ENCODE measurements at places on chromosomes 13 and 19.

DNA sequence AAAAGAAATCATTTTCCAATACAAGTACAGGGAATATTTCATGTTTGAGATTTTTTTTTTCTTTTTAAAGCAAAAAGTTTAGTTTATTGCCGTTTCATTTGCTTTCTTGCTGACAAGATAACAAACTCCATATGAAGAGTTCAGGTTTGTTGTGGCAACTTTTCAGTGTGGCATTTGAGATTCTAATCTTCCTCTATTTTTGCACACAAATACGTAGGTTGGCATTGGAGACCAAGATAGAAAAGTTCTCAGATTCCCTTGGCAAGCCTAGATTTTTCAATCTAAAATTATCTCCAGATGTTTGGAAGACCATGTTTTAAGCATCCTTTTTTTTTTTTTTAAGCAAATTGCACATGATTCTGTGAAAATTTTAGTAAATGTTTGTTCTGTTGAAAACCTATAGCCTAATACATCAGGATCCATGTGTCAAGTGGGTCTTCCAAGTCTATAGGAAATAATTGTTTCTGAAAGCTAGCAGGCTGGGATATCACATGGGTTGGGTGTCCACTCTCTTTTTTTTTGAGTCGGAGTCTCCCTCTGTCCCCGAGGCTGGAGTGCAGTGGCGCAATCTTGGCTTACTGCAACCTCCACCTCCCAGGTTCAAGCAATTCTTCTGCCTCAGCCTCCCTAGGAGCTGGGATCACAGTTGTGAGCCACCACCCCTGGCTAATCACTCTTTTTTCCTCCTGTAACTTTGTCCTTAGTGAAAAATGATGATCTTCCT lies 2.6 kb downstream of the GARRE1 start:
- no peak for DNase-seq

DNA sequence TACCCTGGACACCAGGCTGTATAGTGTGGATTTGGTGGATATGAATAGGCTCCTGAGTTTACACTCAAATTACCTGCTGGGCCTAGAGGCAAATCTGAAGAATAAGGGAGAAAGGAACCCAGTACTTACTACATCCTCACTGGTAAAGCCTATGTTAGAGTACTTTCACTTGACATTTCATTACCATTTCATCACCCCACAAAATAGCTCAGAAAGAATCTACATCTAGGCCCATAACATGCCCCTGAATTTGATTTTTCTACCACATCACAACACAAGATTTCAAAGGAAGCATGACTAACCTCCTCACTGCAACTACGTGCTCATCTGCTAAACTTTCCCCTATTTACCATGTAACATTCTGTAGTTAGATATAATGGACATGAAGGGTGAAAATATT lies 43.3 kb downstream of the VWA8 start:
- peak; percentile 5 for DNase-seq

DNA sequence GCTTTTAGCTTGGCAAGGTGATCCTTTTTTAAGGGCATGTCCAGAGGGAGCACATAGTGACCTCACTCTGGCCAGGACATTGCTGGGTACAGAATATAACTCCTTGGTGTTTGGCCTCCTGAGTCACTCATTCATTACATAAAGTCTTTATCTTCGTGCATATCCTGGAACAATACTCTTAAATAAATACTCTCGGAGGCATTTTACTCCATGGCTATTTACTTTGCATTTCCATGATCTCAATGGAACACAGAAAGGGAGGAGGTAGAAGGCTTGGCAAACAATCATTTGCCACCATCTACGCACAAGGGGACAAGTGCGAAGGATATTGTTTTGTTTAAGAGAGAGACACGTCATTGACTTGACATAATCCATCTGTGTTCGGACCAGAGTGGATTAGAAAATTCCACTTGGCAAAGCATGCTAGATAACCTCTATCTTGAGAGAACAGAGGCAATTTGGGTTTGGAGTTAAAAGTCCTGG lies 210.0 kb downstream of the IRS2 start:
- no peak for DNase-seq

GRCh38 chr13:57996717-57997116 lies 365.2 kb downstream of the PCDH17 start:
- DNase-seq: no peak

- no peak for DNase-seq
Measured at GRCh38 chr19:58060231-58060630, 1.1 kb downstream of the ZNF135 start.

GRCh38 chr13:20461860-20462532 lies 63.7 kb downstream of the CRYL1 start:
- no peak for DNase-seq

DNA sequence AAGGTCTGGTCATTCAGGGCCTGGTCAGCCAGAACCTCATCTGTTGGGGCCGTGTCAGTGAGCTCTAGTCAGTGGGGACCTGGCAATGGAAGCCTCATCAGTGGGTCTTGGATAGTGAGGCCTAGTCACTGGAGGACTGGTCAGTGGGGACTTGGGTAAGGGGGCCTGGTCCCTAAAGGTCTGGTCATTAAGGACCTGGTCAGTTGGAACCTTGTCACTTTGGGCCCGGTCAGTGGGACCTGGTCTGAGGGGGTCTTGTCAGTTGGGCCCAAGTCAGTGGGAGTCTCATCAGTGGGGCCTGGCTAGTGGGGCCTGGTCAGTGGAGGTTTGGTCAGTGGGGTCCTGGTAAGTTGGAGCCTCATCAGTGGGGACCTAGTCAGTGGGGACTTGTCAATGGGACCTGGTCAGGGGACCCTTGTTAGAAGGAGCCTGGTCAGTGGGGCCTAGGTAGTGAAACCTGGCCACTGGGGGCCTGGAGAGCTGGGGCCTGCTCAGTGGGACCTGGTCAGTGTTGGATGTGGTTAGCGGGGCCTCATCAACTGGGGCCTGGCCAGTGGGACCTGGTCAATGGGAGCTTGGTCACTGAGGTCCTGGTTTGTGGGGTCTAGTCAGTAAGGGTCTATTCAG lies 43.7 kb upstream of the TPM4 start:
- DNase-seq: no peak

GRCh38 chr19:9709305-9709704 lies 34.4 kb upstream of the ZNF562 start:
- DNase-seq: peak; percentile 2

GRCh38 chr13:32468502-32469142 lies 40.7 kb upstream of the N4BP2L1 start:
- DNase-seq: no peak

GRCh38 chr19:56507446-56508289 lies at the start of gene ZNF471:
TSS of gene ZNF471 (plus strand) at chr19:56507855. CDS start at chr19:56511572, 3,717 bp downstream.
- DNase-seq: peak; percentile 86

- DNase-seq: peak; percentile 51
Measured at GRCh38 chr19:48815870-48816501, 5.2 kb upstream of the BCAT2 start.

GRCh38 chr13:48220981-48221685 lies 11.9 kb upstream of the ITM2B start:
- DNase-seq: peak; percentile 46

GRCh38 chr13:93249364-93250306 lies 23.0 kb downstream of the GPC6 start:
- no peak for DNase-seq

Data from CD4-positive, alpha-beta T cell treated with Interleukin-17A for 1 hour (primary cell).